GM04503 (cell line): ENCODE measurements at places on chromosomes 13 and 19.

DNA sequence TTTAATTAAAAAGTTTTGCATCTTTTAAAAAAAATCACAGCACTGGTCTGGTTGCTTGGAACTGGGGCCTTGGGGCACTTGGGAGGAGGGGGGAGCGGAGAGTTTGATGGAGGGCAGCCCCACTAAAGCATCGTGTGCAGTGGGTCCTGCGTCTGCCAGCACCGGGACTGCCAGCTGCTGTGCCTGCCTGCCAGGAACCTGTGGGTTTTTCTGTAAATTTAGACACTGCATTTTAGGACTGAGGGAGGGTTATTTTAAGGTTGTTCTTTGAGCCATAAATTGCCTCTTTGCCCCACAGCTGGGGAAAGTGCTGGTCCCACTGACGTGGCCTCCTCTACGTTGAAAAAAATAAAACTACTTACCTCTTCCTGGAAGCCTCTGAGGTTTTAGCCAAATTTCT lies 2.9 kb downstream of the KLF2 start:
- DNase-seq, result no peak

DNA sequence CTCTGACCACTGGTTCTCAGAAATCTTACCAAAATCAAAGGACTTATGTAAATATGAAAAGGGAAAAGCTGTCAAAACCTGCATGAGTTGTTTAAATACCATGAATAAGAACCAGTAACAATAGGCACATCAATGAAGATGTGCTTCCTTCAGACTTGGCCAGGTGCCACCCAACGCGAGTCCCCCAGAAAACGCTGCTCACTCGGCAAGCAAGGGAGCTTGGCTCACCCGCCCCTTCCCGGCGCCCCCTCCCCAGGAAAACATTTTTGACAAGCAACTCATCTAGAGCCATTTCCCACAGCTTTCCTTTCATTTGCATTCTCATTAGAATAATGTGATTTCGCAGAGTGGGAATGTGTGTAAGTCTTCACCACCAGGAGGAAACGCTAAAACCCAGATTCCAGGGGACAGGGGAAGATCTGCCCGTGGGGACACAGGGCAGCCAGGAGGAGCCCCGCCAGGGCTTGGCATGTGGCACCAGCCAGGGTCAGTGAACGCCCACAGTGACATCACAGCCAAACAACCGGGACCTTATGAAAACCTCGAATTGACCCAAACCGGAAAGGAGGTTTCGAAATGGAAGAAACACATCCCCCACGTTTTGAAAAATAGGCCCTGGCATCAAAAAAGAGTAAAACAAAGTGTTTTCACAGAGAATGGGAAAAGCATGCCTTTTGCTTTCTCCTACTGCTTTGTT lies 366.2 kb upstream of the TSHZ3 start:
- DNase-seq, result no peak

DNA sequence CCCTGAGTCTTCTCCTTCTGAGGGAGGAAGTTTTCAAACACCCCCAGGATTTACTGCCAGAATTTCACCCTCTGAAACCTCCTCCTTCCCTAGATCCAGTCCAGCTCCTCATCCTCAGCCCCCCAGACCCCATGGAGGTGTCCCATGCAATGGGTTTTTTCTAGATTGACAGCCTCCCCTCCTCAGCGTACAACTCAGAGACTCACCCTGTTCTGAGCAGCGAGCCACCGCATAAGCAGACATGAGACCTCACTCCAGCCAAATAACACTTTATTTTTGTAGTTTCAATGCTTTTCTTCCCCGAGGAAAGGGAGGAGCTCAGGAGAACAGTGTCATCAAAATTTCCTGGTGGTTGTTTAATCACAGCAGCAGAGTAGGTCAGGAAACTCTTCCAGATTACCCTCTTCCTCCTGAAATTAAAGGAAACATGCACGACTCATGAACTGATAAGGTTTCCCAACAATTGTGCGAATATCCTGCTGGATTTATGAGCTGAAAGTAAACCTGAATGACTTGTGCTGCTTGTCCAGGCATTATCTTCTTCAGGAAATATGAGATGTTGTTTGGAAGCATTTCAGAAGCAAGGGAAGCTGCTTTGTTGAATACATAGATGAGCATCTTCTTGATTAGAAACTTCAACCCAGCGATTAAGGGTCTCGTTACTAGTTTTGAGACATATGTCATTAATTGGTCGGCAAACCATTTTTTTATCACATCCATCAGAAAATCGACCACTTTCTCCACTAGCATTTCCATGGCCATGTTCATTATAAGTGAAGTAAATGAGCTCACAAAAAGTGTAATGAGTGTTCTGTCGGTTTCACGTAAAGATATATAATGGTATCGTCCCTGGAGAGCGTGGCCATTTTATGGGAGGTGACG lies 36.2 kb downstream of the ERICH4 start:
- DNase-seq, result no peak

DNA sequence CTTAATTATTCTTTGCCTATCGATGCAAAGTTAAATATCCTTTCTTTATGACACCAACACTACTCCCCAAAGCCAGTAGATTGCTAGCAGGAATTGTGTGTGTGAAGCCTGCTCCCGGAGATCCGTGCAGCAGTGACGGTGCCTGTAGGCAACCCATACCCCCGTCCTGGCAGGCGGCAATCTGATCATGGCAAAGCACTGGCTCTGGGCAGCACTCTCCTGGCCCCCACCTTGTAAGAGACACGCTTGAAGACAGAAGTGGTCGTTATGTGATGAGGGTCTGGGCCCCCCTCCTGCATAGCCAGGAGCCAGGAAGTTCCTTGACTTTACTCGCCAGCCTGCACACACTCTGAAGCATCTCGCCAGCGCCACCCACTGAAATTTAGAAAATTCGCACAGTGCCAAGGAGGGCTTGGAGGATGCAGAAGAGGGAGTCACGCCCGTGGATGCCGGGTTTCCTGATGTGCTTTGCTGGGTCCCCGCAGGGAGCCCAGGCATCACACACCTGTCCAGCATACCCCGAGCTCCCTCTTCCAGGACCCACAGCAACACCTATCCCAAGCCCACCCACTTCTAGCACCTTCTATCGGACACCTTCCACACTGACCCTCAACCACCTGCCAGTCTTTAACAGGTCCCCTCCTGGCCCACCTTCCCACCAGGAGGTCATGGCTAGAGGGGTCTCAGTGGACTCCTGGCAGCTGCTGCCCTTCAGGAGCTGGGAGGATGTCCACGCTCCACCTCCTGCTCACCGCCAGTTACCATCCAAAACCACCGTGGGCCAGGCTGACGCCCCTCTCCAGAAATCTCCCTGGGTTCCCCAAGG lies 54.5 kb downstream of the CEBPG start:
- DNase-seq, result no peak

DNA sequence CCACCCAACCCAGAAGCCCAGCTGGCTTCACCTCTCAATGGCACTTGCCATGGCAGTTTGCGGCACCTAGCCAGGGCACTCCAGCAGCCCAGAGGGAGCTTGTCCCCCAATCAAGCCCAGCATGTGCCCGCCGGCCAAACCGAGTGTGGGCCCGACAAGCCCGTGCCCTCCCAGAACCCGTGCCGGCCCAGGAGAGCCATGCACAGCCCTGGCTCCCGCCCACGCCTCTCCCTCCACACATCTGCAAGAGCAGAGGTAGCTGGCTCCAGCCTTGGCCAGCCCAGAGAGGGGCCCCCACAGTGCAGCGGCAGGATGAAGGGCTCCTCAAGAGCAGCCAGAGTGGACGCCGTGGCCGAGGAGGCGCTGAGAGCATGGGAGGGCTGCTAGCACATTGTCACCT lies 2278.0 kb upstream of the PCDH20 start:
- no peak for DNase-seq

- no peak for DNase-seq
Measured at GRCh38 chr19:41195675-41196497, 2.9 kb downstream of the CYP2S1 start.

DNA sequence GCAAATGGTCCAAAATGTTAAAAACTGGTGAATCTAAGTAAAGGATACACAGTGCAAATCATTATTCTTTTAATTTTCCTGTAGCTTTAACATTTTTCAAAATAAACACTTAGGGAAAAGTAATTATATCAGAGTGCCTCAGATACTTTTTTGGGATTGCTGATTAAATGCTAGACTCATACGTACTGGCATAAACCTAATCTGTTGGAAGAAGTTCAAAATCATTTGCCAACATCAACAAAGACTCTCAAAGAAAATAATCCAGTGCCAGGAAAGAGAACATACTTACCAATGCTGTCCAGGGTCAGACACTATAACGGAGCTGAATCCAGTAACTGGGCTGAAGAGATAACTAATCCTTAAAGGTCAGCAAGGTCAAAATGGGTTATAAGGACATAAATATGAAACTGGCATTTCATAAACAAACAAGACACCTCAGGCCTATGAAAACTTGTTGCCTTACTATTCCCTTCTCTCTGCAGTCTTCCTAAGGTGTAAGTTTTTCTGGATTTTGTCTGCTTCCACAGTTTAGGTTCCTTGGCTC lies 3.3 kb upstream of the ZNF420 start:
- DNase-seq, result no peak

GRCh38 chr19:45598267-45599001 lies 3.6 kb downstream of the GPR4 start:
- no peak for DNase-seq

- no peak for DNase-seq
Measured at GRCh38 chr13:90950160-90950559, 397.3 kb upstream of the MIR17HG start.

DNA sequence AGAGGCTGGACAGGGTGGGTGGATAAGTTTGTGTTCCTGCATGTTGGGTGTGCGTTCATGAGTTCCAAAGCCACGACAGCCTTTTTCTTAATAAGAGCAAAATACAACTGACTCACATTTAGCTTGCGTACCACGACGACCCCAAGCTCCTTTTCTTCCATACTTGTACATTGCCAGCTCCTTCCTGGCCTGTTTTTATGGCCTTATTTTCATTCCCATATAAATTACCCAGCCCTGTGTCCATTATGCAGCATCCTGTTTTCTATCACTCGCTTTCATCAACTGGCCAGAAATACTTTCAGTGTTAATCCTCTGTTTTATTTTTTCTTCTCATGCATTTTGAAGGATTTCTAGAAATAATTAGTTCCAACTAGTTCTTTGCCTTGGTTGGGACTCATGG lies 499.1 kb downstream of the FOXO1 start:
- DNase-seq, result no peak

- DNase-seq, result no peak
Measured at GRCh38 chr19:16532440-16533234, 9.6 kb downstream of the CHERP start.

DNA sequence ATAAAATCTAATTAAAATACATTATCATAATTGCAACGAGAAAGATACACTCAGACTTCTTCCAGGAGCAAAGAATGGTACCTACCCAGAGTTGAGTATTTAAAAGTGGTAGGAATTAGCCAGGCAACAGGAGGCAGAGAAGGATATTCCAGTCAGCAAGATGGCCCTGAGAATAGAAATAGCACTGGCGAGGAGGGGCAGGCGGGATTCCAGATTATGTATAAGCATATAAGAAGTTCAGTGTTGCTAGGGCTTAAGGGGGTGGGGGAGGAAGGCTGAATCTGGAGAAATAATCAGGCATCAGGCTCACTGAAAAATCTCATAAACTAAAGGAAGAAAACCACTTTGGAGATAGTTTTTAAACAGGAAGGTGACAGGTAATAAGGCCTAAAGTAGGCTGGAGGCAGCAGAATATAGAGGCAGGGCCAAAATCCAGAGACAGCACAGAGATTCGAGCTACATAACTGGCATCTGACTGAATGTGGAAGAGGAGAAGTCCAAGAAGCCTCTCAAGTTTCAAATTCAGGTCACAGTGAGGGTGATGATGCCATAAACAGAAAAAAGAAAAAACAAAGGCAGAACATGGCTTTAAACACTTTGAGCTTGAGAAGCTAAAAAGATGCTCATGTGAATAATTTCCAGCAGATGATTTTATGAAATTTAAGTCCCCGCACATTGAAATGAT lies 7.5 kb downstream of the KPNA3 start:
- DNase-seq, result no peak

- DNase-seq, result no peak
Measured at GRCh38 chr19:56778351-56778750, 62.2 kb downstream of the PEG3 start.

- DNase-seq, result no peak
Measured at GRCh38 chr19:56727677-56728076, 56.1 kb upstream of the ZNF835 start.

- no peak for DNase-seq
Measured at GRCh38 chr19:18202778-18203407, 949 bp downstream of the RAB3A start.

- no peak for DNase-seq
Measured at GRCh38 chr13:66623129-66623820, 606.9 kb downstream of the PCDH9 start.

GRCh38 chr13:23771956-23772355 lies 117.2 kb downstream of the MIPEP start:
- DNase-seq, result no peak

DNA sequence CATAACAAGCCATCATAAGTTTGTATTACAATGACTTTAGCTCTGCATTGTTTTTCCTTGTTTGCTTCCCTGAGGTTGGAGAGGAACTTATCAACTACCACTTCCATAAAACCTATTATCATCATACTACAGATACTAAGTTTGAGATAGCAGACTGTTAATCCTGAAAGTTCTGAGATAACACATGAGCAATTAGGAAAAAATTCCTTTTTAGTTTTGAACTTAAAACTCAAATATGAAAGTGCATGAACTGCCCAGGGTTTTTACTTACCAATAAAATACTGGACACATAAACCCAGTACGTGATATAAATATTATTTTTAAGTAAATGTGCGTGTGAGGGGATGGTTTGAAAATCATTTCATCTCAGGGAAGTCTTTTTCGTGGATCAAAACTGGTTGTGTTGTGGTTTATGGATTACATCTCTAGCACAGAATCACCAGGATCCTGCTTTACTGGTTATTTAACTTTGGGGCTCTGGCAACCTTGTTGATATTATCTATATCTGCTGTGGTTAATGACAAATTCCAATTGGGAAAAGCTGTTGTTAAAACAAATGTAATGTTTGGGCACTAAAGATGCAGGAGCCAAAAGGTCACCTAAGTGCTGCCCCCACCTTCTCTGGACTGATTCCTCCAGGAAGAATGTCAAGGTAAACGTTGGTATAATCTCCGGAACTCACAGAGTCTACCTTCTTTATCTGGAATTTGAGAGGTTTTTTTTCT lies 12.4 kb downstream of the CDX2 start:
- no peak for DNase-seq

GRCh38 chr19:34482380-34483250 lies 1.1 kb downstream of the WTIP start:
- DNase-seq, result no peak

- no peak for DNase-seq
Measured at GRCh38 chr13:36668316-36668715, 5.5 kb upstream of the SERTM1 start.

DNA sequence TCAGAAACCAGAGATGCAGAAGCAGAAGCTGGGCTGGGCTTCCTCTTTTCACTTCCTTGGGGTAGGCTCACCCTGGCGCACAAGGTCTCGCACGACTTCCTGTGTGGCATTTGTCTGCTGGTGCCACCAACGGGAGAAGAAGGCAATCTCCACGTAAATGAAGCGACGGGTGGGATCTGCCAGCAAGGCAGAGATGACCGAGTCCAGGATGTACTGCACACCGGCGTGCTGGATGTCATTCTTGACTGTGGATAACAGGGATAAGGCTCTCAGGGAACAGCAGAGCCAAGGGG lies 1.3 kb downstream of the MAN2B1 start:
- no peak for DNase-seq

GRCh38 chr19:1618157-1619093 lies 13.2 kb upstream of the UQCR11 start:
- no peak for DNase-seq
